ENCODE measurements at places on chromosomes 7 and 10.

DNA sequence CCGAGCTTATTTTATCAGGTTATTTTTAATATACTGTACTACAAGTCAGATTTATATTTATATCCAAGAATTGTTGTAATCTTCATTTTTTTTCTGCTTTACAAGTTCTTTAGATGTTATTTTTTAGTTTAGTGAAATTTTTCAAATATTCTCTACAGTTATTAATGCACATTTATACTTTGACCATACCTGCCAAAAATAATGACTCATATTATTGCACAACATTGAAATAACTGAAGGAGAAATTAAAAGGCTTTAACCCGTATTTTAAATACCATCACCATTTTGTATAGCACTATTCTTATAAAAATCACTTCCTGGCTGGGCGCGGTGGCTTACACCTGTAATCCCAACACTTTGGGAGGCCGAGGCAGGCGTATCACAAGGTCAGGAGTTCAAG is 278.5 kb downstream of the BICC1 start:
- no peak for DNase-seq

GRCh38 chr7:33452805-33453502 is 323.6 kb downstream of the BBS9 start:
- DNase-seq: no peak

GRCh38 chr10:99798031-99798430 is 15.6 kb downstream of the ABCC2 start:
- DNase-seq: no peak

- DNase-seq: no peak
These were observed 115.5 kb downstream of the LSMEM1 start for GRCh38 chr7:112596260-112596659.

GRCh38 chr7:88338503-88338902 is 31.8 kb upstream of the STEAP4 start:
- no peak for DNase-seq

DNA sequence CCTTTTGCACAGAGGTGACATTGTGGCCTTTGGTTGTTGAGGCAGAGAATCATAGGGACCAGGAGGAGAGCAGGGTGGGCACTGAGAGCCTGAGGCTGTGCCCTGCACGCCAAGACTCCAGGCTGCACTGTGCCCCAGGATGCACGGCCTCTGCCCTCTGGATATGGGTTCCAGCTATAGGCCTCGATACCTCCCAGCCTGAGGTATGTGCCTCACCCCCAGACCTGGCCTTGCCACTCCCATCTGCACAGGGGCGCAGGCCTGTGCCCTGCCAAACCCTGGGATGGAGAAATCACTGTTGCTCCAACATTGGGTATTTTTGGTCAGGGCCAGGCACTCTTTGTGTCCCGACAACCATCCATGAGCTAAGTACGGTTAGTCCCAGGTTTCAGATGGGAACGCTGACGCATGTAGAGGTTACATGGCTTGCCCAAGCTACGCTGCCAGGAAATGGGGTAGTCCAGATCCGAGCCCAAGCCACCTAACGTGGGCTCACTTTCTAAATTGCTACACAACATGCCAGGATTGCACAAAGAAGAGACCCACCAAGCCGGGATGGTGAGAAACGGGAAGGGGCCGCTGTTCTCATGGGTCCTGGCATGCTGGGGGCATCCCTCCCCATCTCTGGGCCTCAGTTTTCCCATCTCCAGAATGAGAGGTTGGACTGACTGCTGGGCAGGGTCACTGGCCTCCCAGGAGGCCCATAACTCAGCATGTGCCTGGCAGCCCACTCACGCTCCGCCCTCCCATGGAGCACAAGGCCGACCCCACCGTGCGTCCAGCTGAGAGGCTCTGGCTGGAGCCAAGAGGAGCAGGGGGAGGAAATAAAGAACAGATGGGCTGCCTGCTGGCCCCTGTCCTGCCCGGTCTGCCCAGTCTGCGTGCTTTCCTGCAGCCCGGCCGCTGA is 44.2 kb downstream of the ZCCHC24 start:
- DNase-seq: no peak

Measured in activated CD8-positive, alpha-beta T cell treated with anti-CD3 and anti-CD28 coated beads for 36 hours (primary cell).